Suppressor macrophage treated with lipopolysaccharide for 1 hour (primary cell): ENCODE measurements at places on chromosomes 5 and 9.
A peak's percentile ranks its signal among the peaks of the same experiment; 100 is the strongest.

GRCh38 chr9:36399980-36400331, at the start of gene RNF38:
RNF38 (minus strand) TSS chr9:36400269; CDS start chr9:36400108, 161 bp downstream.
- no peak for DNase-seq

GRCh38 chr9:3028535-3028934, 184.6 kb upstream of the PUM3 start:
- DNase-seq: no peak

- DNase-seq: no peak
Observed at GRCh38 chr5:139676951-139677735, 29.0 kb downstream of the CXXC5 start.

GRCh38 chr5:56412601-56413379, 179.7 kb upstream of the ANKRD55 start:
- DNase-seq: peak; percentile 77

DNA sequence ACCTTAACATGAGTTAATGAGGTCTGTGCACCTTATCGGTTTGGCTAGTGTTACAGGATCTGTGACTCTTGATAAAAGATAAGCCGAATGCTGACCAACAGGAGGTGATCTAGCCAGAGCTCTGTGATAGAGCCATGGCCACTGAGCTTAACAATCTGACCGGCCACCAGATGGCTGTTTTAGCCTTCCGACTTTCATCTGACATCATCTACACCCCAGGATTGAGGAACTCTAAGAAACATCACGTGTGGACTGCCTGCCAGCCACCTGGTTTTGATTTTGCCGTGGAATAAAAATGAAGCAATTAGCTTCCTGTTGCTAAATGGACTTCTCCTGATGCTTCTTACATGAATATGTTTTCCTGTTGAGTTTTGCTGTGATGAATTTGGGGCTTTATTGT, 281.3 kb downstream of the CEMIP2 start:
- peak; percentile 29 for DNase-seq

DNA sequence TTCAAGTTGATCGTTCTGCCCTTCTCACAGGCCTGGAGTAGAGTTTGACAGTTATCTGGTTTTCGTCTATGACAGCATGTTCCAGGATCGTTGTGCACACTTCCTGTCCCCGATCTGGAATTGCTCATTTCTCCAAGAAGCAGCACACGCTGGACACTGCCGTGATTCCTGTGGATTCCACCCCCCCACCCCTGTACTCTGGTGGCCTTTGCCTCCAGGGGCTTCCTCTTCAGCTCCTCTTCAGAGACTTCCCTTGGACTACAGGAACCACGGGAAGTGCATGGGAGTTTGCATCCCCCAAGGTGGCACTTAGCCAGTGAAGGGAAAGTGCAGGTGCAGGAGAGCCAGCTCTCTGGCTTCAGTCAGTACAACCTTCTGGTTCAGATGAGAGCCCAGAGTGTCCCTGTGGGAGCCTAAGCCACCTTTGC, 160.7 kb downstream of the CACNA1B start:
- DNase-seq: no peak

DNA sequence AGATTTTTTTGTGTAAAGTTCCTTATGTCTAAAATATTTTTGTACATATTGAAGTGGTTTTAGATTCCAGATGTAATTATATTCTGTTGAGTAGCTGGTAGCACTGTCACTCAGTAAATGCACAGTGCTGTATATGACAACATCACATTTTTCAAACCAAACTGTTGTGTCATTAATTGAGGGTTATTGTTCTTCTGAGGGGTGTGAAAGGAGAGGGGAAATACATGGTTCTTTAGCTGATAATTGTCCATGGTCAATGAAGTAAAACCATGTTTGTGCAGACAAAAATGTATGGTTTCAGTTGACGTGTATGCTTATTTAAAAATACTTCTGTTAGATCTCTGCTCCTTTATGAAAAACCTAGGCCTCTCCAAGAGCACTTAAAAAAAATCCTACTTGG, 3.3 kb downstream of the ZNF462 start:
- DNase-seq: no peak

- no peak for DNase-seq
Observed at GRCh38 chr5:59342181-59342580, 551.3 kb downstream of the PDE4D start.

GRCh38 chr5:72472666-72473422, 34.4 kb downstream of the ZNF366 start:
- DNase-seq: peak; percentile 91

GRCh38 chr5:113213551-113214425, 221.0 kb downstream of the TSSK1B start:
- DNase-seq: peak; percentile 54

DNA sequence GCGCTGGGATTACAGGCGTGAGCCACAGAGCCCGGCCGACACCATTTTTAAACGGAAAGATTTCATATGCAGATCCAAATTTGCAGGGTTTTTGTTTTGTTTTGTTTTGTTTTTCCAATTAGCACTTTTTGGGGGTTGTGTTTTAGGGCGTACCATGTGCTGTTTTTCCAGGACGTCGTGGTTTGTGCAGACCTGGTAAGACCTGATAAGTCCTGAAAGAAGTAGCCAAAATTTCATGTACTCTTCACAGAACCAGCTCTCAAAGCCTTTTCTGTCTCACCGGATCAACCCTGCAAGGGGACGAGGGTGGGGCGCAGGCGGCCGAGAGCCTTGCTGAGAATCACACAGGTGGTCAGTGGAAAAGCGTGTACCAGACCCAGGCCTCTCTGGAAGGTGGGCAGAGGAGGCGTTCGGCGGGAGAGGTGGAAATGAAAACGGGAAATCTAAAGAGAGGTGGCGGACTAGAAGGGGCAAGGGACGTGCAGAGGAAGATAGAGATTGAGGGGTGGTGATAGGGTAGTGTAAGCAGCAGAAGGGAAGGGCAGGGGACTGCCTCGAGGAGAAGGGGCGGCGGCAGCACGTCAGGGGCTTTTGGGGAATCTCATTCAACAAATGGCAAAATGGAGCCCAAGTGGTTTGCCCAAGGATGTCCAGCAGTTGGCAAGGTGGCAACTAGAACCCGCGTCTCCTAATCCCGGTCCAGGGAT, 1.1 kb upstream of the FAF2 start:
- DNase-seq: peak; percentile 21

DNA sequence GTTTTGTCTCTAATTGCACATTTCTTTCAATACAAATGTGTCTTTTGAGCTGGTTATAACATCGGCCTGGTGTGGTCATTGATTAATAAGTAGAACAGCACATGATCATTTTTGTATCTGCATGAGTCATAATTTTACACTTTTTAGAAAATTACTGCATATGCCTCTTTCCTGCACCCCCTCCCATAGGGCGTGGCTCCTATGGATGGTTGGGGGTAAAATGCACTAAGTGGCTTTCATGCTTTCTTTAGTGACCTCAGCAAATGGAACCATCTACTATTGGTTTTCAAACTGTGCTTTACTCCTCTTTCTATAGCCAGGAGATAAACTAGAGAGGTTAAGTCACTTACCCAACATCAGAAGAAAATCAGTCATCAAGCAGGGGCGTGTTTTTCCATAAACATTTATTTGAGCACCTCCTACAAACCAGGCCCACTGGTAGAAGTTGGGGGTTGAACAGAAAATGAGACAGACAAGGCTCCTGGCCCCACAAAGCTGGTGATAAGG, 3.8 kb downstream of the ANXA6 start:
- DNase-seq: no peak

DNA sequence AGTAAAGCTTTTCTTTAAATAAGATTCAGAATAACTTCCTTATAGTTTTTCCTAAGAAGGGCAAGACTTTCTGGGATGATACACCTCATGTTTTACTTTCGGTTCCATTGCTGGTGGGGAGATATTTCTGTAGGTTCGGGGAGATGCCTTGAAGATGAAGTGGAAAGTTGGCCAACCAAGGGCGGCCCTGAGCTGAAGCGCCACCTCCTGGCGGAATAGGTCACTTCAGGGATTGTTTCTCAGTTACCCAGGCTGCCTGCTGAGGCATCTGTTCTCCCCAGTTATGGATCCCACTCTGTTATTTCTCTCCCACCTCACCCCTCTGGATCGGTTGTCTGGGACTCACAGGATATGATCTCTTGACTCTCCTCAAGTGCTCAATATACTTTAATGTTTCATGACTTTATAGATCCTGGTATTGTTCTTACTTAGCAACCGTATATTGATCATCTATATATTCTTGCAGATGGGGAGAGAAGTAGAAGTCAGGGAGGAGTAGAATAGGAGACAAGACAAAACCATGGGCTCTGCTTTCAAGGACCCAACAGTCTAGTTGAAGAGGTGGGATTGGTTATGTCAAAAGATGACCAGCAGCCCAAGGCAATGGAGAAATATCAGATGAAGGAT, 23.4 kb downstream of the MEGF10 start:
- peak; percentile 75 for DNase-seq

GRCh38 chr5:13976223-13976622, 31.7 kb upstream of the DNAH5 start:
- DNase-seq: no peak

DNA sequence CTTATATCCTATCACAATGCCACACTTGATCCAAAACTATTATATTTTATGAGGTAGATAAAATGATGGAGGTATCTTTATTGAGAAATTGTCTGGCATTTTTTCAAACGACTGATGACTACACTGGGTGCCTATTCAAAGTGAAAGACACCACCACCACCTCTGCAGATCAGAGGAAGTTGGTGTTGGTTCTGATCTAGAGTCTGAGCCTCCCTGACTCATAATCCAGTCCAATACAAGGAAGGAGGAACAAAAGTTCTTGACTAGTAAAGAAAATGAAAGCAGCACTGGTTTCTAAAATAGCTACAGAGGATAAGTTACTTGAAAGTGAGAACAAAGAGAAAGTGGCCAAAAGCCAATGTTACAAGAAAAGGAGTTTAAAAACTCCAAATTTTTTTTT, 139.9 kb downstream of the RFX3 start:
- DNase-seq: peak; percentile 38

- peak; percentile 16 for DNase-seq
Observed at GRCh38 chr5:134175921-134176510, 734 bp downstream of the SKP1 start.

GRCh38 chr5:18329328-18329727, 695.1 kb downstream of the TAF11L14 start:
- no peak for DNase-seq

DNA sequence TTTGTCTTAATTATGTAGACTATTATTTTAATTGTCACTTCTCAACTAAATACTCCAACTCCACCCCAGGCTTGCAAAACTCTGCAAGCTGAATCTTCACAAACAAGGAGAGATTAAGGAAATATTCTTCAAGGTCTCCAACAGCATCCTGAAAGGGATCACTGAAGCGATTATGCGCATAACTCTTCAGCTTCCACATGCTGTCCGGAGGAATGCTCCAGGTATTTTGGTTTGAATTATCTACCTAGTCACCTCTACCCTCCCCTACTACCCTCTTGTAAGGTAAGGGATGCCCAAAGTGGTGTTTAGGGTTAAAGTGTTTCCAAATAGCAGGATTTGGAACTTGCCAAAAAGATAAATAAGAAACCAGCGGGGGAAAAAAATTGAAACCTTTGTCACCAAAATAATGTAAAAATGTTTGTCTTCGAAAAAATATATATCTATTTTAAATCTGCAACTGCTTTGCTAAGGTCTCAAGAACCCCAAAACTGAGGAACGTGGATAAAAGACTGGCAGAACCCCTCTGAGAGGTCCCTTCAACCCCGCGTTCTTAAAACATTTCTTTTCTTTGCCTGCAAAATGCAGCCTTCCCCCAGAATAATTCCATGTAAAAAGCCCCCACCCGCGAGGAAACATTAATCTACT, 11.6 kb downstream of the PTCH1 start:
- no peak for DNase-seq

DNA sequence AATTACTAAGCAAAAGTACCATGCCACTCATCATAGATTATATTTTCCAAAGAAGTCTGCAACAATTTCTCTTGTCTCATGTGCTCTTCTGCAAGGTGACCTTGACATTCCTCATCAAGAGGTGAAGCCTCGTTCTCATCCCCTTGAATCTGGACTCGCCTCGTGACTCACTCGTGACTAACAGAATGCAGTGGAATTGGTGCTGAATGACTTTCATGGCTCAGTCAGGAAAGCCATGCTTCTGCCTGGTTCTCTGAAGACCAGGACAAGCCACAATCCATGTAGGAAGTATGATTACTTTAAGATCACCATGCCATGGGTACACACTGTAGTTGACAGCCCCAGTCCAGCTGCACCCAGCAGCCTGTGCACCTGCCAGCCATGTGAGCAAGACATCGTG, 335.8 kb downstream of the GADD45G start:
- DNase-seq: no peak

GRCh38 chr5:94793113-94793815, 174.8 kb downstream of the SLF1 start:
- DNase-seq: peak; percentile 68

DNA sequence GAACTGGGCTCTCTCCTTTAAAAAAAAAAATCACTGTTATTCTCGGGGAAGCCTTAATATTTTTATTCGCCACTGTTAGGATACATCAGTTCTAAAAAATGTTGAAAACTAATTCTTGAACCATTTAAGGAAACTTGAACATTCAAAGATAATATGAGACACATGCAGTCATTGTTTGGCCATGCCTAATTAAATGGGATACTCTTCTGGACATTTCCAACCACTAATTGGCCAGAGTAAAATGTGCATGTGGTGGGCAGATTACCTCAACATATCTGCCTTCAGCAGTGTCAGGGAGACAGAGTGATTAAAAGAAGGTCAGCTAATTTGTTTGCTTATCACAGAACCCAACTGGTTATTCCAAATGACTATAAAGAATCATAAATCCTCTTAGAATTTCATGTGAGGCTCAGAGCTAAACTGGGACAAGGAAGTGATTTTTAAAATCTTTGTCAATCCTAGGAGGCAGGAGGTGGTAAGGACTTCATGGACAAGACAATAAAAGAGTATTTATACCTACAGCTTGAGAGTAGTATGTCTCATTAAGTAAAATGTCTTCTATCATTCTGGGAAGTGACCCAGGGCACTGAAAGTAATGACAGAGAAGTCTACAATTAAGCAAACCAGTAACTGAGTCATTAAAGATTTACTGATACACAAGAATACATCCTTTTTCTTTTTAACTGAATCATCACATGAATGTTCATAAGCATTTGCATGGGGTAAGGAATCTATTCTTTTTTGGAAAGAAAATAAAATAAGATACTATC, 242.9 kb upstream of the TRPM3 start:
- no peak for DNase-seq

- no peak for DNase-seq
Observed at GRCh38 chr5:150401376-150402228, 11.1 kb downstream of the CD74 start.

DNA sequence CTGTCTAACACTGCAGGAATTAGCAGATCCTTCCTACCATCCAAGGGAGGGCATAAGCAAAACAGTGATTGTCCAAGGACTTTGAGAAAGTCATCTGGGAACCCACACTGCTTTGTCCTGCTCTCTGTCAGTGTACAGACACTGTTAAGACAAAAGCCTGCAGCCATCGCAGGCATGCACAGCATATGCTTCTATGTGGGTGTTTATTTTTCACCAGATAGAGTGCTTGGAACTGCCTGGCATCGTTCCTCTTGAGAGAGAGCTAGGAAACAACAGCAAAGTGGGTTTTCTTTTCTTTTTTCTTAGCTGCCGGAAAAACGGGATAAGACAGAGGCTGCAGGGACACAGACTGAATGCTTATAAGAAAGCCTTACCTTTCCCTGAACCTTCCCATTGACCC, 212.3 kb downstream of the ICE1 start:
- no peak for DNase-seq
